NCI-H2081 treated with DMSO at 0.1 percent for 48 hours (cell line): ENCODE measurements at places on chromosomes 6 and 20.

DNA sequence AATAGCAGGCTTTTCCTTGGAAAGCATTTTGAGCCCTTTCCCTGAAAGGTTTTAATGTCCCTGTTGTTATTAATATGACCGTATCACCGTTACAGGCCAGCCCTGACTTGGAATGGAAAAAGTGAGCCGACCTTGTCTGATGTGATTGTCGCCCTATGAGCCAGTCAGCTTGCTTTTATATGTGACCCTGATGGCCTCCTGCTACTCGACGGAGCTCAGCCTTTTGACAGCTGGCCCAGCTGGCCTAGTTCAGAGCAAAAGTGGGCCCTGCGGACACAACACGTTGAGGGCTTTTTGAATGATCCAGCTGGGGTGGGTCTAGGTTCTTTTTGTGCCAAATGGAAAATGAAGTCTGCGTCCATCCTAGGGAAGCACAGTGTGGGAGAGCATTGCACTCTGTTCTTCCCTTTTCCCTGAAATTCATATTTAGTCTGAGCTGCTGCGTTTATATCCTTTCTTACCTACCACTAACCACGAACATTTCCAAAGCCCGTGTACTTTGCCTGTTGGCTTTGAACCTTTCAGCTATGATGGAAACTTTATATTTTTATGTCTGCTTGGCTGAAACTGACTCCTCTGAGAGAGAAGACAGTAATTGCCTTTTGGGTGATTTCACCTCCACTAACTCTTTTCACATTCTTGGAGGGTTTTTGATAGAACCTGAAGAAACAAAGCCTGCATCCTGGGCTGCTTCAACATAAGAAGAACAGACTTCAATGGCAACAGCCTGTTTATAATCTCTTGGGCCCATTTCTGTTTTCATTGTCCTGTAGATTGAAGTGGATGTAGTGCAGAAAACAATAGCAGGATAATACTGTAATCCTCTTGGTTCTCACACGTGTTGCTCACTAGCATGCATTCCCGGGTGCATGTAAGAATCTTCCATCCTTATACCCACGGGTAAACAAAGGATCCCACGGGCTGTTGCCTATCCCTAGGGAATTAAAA lies 121.8 kb upstream of the HDGFL1 start:
- no peak for DNase-seq

- no peak for DNase-seq
Observed at GRCh38 chr20:17875981-17876385, 92.6 kb downstream of the SNX5 start.

GRCh38 chr6:124389127-124389526 lies 573.1 kb upstream of the RNF217 start:
- DNase-seq: no peak

GRCh38 chr6:107641500-107641941 lies 151.6 kb downstream of the SOBP start:
- DNase-seq: no peak

DNA sequence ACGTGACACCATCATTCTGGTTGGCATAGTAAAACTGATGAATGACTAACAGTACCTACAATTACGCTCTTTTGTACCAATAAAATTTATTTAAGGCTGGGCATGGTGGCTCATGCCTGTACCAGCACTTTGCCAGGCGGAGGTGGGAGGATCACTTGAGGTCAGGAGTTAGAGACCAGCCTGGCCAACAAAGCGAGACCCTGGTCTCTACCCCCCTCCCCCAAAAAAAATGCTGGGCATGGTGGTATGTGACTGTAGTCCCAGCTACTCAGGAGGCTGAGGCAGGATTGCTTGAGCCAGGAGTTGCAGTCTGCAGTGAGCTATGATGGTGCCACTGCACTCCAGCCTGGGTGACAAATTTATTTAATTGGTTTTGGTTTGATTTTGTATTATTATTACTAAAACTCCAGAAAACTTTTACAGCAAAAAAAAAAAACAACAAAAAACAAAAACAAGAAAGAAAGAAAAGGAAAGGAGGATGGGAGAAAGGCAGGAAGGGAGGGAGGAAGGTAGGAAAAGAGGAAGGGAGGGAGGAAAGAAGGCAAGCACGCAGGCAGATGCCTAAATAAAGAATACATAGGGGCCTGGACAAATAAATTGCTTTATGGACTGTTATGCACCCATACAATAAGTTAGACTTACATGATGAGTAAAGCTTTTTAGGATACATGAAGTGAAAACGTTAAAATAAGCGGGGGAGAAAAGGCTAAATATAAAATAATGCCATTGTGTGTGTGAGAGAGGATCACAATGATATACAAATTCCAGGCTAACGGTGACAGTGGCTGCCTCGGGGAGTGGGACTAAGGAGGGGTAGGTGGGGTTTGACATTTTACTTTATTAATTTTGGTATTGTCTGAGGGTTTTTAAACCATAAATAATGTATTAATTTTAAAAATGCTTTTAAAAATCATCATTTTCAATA lies 682 bp upstream of the ZSCAN9 start:
- no peak for DNase-seq

GRCh38 chr6:126625019-126625418 lies 285.1 kb downstream of the CENPW start:
- DNase-seq: no peak

- DNase-seq: no peak
Observed at GRCh38 chr6:112984899-112985298, 637.8 kb downstream of the RFPL4B start.

DNA sequence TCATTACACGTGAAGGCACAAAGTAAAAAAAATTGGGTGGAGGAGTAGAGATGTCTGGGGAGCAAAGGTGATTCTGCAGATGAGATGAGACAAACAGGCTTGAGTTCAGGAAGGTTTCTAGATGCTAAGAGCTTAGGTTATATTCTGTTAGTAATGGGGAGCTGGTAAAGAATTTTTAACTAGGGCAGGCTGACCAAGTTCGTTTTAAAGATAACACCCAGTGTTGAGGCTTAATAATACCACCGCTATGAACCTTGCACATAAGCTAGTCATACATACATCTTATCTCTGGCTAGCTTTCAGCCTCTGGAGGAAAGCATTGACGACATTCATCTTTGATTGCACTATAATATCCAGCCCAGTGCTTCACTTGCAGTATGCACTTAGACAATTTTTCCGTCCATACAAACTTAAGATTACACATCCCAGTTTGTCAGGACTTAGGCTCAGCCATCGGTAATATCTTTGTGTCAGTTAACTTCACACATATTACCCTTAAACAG lies 12.1 kb downstream of the NHSL1 start:
- DNase-seq: no peak

DNA sequence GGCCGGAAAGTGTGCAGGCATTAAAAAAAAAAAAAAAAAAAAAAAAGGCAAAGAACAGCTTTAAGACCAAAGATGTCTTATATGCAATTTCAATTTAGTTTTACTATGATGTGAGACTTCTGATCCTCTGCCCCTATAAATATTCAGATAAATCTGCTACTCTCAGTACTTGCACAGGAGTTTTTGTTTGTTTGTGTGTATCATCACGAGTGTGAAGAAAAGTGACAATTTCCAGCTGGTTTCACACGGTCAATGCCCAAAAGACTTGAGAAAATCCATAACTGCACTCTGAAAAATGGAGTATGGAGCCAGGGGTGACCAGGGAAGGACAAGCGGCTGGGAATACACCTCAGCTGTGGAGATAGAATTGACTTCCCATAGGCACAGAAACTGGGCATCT lies 757.7 kb downstream of the C6orf118 start:
- DNase-seq: no peak

- no peak for DNase-seq
Observed at GRCh38 chr20:10987651-10988383, 314.0 kb upstream of the JAG1 start.

GRCh38 chr6:130423044-130423443 lies 57.2 kb downstream of the TMEM200A start:
- DNase-seq: no peak

DNA sequence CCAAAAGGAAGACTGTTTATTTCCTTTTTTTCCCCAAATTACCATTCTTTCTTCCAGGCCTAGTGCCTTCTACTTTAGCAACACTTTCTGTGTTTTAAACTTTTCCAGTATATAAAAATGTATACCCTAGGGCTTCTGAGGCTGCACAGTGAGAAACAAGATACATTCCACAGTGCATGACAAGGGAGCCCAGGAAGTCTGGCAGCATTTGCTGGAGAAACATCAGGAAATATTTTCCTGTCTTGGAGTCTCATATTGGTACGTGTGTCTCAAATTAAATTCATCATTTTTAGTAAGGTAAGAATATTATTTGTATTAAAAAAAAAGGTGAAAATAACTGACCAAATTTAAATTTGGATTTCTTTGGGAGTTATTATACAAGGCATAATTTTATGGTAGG lies 662.6 kb downstream of the RFPL4B start:
- DNase-seq: no peak

DNA sequence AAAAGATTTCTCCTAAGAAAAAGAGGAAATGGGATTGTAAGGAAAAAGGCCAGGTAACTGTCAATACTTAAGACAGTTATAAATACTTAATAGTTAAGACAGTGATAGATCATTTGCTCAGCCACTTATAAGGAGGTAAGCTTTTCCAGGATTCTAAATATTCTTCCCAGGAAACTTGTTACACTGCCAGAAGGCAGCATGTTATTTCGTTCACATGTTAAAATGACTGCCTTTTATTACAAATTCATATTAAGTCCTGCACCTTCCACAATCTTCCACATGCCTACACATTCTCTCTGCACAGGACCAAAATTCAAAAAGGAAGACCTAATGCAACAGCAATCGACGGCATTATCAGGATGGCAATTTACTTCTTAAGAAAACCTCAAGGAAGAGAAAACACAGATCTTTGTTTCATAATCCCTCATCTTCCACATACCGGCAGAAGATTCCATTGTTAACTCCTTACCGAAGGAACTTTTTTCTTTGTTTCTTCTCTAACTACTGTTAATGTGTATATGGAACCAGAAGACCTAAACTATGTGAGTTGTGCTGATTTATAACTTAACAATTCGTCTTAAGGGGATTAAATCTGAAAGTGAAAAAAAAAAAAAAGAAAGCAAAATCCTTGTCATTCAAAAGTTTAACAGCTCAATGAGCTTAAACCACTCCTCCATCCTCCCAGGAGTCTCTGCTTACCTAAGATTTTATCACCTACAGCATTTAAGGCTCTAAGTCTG lies 799 bp downstream of the TAAR2 start:
- DNase-seq: no peak
